ENCODE measurements at places on chromosomes 3 and 15.
A peak's percentile ranks its signal among the peaks of the same experiment; 100 is the strongest.

- no peak for DNase-seq
Measured at GRCh38 chr3:140081887-140082286, 146.9 kb downstream of the CLSTN2 start.

DNA sequence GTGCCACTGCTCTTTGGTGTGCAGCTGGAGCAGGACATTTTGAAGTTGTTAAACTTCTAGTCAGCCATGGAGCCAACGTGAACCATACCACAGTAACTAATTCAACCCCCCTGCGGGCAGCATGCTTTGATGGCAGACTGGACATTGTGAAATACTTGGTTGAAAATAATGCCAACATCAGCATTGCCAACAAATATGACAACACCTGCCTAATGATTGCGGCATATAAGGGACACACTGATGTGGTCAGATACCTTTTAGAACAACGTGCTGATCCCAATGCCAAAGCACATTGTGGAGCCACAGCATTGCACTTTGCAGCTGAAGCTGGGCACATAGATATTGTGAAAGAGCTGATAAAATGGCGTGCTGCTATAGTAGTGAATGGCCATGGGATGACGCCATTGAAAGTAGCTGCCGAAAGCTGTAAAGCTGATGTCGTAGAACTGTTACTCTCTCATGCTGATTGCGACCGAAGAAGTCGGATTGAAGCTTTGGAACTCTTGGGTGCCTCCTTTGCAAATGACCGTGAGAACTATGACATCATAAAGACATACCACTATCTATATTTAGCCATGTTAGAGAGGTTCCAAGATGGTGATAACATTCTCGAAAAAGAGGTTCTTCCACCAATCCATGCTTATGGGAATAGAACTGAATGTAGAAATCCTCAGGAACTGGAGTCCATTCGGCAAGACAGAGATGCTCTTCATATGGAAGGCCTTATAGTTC, 12.2 kb downstream of the FEM1B start:
- no peak for DNase-seq

GRCh38 chr3:117955196-117955595, 1079.5 kb downstream of the IGSF11 start:
- DNase-seq: no peak

DNA sequence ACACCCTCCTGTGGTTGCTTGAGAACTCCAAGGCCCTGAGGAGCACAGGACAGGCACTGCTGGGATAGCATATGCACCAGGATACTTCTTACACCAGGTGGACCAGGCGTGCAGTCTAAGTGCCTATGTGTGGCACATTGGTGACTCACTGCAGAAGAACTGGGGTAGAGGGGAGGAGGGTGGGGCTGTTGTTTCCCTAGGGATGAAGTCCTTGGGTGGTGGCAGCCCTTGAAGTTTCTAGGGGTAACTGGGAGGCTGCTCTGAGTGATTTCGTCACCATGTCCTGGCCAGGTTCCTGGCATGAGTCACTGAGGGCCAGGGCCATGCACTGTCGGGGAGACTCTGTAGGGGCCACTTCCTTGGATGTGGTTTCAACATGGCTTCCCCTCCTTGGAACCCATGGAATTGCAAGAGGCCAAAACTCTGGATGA, 15.9 kb downstream of the MYZAP start:
- DNase-seq: no peak

DNA sequence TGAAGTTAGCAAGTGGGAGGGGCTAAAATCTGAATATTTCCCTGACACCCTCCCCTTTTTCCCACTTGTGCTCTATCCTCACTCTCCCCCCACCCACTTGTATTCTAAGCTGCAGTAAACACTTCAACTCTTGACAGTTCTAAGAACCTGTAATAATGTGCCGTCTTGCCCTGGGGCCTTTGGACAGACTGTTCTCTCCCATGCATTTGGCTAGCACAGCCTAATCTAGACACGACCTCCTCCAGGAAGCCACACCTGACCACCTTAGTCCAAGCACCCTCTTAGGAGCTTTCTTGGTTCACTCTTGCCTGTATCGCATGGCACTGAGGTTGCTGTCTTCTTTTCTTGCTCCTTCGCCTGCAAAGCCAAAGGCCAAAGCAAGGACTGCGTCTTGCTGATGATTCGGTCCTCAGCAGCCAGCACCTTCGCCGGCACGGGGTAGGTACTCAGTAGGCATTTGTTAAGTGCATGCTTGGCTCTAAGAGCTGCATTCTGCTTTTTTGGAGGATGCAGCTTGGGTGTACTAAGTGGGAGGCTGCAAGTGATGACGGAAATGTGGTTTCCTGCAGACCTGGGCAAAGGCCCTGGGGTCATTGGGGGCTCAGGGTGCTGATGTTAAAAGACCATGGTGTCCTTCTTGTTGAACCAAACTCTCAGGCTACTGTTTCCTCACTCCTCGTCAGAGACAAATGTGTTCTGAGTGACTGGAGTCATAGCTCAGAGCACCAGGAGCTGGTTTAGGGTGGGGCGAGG, 2.0 kb upstream of the ZNF710 start:
- no peak for DNase-seq

DNA sequence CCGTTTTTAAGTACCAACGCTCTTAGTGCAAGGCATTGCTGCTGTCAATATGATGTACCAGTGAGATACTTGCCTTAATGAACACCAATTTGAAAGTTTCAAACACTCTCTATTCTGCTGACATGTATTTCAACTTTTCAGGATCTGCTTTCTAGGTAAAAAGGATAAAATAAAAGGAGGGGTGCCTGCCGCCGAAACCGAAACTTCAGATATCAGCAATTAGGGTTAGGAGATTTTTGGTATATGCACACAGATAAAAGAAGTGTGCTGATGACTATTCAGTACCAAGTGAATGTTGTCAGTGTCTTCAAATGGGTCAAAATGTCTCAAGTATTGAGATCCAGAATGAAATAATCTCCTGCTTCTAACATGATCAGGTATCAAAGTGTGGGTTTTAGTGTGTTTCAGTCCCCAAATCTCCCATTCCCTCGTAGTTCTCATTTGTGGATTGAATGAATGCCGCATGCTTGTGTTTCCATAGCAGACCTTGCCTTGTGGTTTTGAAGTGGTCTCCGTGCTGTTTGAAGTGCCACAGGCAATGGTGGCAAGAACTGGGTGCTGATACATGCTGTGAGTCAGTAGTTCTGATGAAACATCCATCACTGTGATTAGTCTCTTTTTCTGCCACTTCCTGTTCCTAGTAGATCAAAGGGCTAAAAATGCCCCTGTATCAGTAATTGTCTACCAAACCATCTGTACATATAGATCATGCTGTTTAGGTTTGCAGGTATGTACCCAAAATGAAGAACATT, 22.5 kb downstream of the CHST14 start:
- DNase-seq: peak; percentile 72

- DNase-seq: no peak
Measured at GRCh38 chr3:192033246-192033645, 572.3 kb downstream of the PYDC2 start.

- no peak for DNase-seq
Measured at GRCh38 chr15:77042955-77043920, 27.7 kb downstream of the TSPAN3 start.

DNA sequence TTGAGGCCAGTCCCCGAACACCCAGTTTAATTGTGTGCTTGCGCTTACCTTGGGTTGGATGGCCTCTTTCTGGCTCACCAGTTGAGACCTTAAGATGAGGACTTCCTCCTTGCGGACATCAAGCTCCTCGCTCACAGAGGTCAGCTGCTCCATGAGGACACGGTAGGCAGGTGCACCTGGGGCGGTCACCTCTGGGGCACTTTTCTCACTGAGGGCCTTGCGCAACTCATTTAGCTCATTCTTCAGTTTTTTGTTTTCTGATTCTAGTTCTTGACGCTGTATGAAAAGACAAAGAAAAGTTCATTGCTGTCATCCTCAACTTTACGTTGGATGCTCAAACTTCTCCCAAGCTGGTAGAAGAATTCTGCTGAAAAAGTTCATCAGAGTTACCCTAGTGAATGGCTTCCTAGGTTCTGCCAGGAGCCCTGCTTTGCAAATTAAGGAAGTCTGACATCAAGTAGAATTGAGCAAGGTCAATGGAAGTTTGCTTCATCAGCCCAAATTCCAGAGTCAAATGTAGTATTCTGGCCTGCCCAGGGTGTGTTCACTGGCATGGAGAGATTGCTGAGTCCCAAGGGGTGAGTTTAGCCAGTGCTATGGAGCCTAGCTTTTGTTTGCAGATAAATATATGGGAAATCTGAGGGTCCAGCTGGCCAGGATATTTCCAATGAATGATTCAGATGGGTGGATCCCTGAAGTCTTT, 55.8 kb upstream of the MYO5C start:
- no peak for DNase-seq

Measured in stimulated activated effector memory CD8-positive, alpha-beta T cell treated with anti-CD3 and anti-CD28 coated beads, Interleukin-12 subunit alpha, Interleukin-12 subunit beta, amount 100 ng/mL, for 72 hours (primary cell).